ENCODE measurements at places on chromosomes 4 and X. TPM values are rescaled to one million over a fixed set of nuclear protein-coding genes. Genes with fewer than 3 reads are reported as not detected.

RNF128 gene
- total RNA-seq = not detected

PLAC8 gene
- total RNA-seq = not detected

GAGE2A gene
- not detected for total RNA-seq

NAP1L2 gene
- total RNA-seq = not detected

RHOXF2B gene
- not detected for total RNA-seq

CT45A10 gene
- not detected for total RNA-seq

WNK3 gene
- total RNA-seq = 1.4 TPM

DKK2 gene
- total RNA-seq = not detected

SOD3 gene
- 82.9 TPM for total RNA-seq

ZFP92 gene
- total RNA-seq = 0.58 TPM

GYPB gene
- not detected for total RNA-seq

NFKB1 gene
- total RNA-seq = 19.7 TPM

DAPP1 gene
- not detected for total RNA-seq

P2RY10 gene
- not detected for total RNA-seq

OPRPN gene
- not detected for total RNA-seq

SOWAHD gene
- 0.70 TPM for total RNA-seq

COL4A6 gene
- 1.3 TPM for total RNA-seq

PGK1 gene
- total RNA-seq = 423 TPM

INTS12 gene
- total RNA-seq = 9.7 TPM

CFAP99 gene
- total RNA-seq = not detected

ENPP6 gene
- 0.17 TPM for total RNA-seq

MAGEC1 gene
- not detected for total RNA-seq

Measured in pericardium fibroblast (primary cell).